ENCODE measurements at places on chromosomes 3 and 15.

GRCh38 chr3:112086875-112087524 is 811 bp downstream of the C3orf52 start:
- DNase-seq = no peak

GRCh38 chr3:109187390-109187789 is 50.9 kb downstream of the C3orf85 start:
- DNase-seq = no peak

GRCh38 chr15:35973029-35973428 is 427.1 kb upstream of the DPH6 start:
- no peak for DNase-seq

DNA sequence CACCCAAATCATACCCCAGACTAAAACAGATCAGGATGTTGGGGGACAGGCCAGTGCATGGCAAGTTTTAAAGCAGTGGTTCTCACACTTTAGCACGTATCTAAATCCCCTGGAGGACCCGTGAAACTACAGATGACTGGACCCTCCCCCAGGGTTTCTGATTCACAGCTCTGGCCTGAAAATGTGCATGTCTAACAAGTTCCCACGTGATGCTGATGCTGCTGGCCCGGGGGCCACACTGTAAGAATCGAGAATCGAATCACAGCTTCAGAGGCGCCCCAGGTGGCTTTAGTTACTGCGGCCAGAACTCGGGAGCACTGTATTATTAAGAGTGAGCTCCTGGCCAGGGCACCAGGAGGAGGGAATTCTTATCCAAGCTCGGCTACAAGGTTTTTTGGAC is 11.6 kb downstream of the ADAMTS17 start:
- no peak for DNase-seq

- no peak for DNase-seq
These were observed 479 bp downstream of the LRRC2 start for GRCh38 chr3:46565607-46566039.

DNA sequence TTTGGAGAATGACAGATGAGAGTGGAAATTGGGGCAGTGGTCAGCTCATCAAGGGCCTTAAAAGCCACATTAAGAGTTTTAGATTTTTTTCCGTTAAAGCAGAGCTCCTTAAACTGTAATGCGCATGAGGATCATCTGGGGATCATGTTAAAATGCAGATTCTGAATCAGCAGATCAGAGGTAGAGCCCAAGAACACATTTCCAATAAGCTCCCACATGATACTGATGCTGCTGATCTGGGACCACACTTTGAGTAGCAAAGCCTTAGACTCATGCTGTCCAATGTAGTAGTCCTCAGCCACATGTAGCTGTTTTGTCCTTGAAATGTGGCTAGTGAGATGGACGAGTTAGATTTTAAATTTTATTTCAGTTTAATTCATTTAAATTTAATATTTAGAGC is 26.3 kb upstream of the POMGNT2 start:
- DNase-seq = no peak

DNA sequence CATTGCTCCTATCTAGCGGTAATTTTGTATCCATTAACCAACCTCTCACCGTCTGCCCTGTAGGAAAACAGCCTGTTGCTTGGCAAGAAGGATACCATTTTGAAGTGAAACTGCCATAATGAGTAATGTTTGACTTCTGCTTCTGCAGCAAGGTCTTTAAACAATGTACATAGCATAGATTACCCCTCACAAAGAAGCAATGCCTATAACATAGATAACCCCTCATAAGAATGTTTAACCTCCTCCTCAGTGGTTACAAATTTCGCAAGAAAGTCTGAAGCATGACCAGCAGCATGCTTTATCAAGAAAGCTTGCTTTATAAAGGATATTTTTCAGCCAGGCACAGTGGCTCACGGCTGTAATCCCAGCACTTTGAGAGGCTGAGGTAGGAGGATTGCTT is 61.2 kb upstream of the MFGE8 start:
- no peak for DNase-seq

GRCh38 chr15:41560572-41560874 is 1.5 kb downstream of the TYRO3 start:
- no peak for DNase-seq

GRCh38 chr15:86193716-86194380 is 114.2 kb downstream of the AGBL1 start:
- no peak for DNase-seq

DNA sequence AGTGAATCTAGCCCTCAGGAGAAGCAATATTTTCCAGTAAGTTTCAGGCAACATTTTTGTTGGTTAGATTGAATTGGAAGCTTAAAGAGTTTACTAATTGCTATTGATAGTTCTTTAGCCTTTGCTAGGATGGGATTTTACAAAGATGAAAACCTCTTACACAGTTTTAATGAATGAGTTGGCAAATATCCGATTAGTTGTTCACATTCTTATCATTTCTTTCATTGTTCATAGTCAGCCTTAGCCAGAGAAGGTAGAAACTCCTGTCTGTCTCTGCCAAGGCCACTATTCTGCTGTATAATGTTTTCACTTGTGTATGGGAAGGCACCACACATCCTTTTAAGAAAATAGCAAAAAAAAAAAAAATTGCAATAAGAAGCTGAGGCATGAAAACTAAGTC is 222.0 kb upstream of the MANF start:
- DNase-seq = no peak

GRCh38 chr15:98805434-98806274 is 157.3 kb downstream of the IGF1R start:
- DNase-seq = no peak
